ENCODE measurements at places on chromosomes 2 and 18.

- DNase-seq = no peak
Observed at GRCh38 chr2:179580378-179581146, 280.9 kb downstream of the ZNF385B start.

DNA sequence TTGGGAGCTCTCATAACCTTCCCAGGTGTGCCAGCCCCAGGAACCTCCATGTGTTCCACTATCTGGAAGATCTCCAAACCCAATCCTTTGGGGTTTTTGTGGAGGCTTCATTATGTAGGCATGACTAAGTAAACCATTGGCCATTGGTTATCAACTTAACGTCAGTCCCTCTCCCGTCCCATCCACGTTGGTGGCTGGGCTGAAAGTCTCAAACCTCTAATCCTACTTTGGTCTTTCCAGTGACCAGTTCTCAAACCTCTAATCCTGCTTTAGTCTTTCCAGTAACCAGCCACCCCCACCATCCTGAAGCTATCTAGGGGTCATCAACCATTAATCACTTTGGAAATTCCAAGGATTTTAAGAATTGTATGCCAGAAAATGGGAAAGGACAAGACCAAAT is 704.7 kb upstream of the TMEFF2 start:
- DNase-seq = no peak

GRCh38 chr2:236403811-236404210 is 139.6 kb upstream of the ASB18 start:
- no peak for DNase-seq

DNA sequence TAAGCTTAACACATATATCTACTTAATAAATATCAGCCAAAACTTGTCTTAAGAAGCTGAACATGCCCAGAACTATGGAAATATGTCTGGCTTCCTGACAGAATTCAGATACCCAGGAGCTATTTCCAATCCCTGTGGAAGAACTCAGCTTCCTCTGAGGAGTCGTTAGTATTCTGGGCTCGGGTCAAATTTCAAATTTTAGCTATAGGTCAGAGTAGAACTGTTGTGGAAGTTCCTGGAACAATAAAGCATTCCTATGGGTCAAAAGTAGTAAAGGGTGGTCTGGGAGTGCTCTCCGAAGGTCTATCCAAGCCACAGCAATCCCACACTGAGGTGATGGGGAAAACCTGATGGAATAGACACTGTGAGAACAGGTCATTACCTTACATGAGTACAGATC is 342.7 kb upstream of the CHST9 start:
- DNase-seq = no peak

- DNase-seq = no peak
Observed at GRCh38 chr18:44508474-44508873, 172.2 kb upstream of the SETBP1 start.

DNA sequence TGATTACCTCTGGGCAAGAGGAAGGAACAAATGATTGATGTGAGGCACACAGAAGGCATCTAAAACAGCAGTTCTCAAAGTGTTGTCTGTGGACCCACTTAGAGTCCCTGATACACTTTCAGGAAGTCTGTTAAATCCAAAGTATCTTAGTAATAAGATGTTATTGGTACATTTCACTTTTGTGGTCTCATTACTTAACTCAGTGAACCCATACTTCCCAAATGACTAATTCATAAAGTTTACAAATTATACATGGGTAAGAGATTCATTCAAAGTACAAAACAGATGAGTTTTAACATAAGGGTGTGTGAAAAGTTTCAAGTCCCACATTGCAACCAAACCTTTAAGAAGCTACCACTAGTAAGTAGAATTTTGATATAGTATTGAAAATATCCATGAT is 440.5 kb downstream of the NUP35 start:
- no peak for DNase-seq

- no peak for DNase-seq
Observed at GRCh38 chr2:187865025-187865424, 310.8 kb upstream of the TFPI start.

Data from HuH-7.5 (cell line).